ENCODE measurements at places on chromosomes 11 and 22.

- DNase-seq: no peak
These were observed 62.6 kb upstream of the PHF21A start for GRCh38 chr11:46183819-46184218.

DNA sequence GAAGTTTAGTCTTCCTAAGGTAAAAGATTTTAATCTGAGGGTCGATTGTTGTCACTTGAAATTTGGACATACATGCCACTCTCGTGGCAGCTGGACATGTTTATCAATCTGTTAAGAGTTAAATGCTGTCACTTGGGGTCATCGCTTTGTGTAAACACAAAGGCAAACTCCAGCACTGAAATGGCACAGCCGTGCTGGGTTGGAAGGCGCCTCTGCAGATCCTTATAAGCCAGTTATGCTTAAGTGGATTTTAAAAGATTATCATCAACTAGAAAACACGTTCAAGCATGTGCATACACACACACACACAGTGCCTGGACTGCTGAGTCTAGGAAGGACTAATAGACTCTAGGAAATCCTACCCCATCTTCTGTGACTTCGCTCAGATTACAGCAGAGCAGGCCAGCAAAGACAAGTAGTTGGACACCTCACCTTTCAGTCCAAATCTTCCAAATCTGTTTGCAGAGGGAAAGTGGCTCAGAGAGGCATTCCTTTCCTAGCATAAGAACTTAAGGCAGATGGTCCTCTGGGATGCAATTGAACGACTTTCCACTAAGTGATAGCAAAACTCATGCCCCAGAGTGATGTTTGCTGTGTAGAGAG, 83.7 kb downstream of the CACNG2 start:
- no peak for DNase-seq

DNA sequence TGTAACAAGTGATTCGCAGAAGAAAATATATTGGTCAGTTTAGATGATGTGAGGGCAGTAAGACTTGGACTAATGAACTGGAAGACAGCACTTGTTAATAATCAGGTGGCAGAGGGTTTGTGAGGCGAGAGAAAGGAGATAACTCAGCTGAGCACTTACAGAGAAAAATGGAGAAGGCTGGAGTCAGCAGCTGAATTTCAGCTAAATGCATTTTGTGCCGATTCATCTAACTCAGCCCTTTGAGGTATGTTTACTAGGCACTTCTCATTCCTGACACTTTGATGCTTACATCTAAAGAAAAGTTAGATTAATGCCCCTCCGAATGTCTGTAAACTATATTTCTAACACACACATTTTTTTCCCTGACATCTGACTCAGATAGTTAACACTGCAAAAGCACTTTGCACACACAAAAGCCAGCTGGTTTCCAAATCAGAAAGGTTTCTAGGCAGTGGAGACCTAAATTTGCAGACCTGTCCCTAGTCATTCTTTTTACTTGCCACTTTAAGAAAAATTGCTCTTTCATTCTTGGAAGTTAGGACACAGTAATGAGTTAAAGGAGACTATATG, 859.5 kb upstream of the CCDC90B start:
- no peak for DNase-seq

- DNase-seq: no peak
These were observed 3.0 kb upstream of the ANKK1 start for GRCh38 chr11:113384551-113384950.

- DNase-seq: no peak
These were observed 19.1 kb downstream of the PPFIA1 start for GRCh38 chr11:70289582-70289981.

GRCh38 chr11:43130616-43131015, 181.2 kb upstream of the API5 start:
- DNase-seq: no peak

DNA sequence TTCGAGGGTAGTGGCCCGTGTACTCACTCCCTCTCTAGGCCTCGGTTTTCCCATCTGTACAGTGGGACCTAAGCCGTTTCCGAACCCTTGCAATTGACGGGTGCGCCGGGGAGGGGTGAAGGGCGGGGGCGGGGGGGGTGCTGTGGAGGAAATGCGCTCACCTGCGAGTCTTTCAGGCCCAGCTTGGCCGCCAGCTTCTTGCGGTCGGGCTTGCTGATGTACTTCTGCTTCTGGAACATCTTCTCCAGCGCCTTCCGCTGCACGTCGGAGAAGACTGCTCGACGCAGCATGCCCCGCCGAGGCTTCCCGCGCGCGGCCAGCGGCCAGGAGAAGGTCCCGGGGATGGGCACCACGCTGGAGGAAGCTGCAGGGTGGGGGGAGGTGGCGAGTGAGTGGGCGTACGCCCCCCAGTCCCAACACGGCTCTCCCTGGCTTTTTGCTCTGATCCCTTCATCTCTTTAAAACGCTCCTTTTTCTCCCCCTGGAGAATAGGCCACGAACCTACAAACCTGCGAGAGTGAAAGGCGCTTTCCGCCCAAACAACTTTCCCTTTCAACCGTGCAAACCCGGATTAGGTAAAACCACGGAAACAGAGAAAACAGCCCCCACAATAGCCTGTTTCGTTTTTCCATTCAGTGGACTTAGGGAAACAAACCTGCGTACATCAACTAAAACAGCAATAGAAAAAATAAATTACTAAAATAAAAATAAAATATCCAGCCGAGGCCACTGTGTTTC, 3.2 kb downstream of the DBX1 start:
- DNase-seq: no peak

DNA sequence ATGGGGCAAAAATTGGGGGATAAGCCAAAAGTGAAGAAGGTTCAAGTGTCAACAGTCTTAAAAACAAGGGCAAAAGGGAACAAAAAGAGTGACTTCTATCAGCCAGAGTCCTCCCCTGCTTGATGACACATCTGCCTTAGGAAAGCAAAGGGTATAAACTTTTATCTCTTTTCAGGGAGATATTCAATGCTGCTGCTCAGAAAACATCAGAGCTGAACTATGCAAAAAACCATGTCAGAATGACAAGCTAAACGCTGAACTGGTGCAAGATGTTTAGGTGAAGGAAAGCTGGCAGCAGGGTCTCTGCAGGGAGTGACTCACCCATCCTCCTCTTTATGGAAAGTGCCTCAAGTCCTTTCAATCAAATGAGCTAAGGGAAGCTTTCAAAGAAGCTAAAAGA, 24.7 kb downstream of the ALG9 start:
- no peak for DNase-seq

DNA sequence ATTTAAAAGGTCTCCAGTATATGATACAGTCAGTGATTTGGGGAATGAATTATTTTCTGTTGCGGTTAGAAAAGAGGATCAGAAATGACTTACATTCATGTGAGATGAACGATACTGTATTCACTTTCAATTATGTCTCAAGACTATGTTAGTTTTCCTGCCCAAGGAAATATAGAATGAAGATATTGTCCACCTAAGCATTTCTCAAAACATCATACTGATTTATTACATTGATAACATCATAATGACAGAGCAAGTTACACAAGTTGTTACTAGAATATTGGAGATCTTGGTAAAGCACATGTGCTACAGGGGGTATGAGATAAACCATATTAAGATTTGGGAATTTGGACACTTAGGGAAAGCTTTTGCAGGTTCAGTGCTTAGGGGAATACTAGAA, 67.8 kb upstream of the OR9G4 start:
- DNase-seq: no peak

DNA sequence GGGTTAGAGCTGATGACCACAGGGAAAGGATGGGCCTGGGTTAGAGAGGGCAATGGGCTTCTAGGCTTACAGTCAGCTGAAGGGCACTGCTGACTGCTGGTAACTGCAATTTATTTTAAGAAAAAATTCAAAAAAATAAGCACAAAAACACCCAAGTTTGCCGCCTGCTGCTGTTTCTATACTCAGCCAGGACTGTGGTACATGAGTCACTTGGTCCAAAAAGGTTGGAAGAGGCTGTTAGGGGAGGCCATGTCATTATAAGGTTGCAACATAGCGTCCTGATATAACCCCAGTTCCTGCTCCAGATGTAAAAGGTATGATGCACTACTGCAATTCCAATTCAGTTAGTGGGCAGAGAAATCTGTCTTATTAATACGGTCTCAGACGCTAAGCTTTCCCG, 98.9 kb downstream of the ETS1 start:
- no peak for DNase-seq

DNA sequence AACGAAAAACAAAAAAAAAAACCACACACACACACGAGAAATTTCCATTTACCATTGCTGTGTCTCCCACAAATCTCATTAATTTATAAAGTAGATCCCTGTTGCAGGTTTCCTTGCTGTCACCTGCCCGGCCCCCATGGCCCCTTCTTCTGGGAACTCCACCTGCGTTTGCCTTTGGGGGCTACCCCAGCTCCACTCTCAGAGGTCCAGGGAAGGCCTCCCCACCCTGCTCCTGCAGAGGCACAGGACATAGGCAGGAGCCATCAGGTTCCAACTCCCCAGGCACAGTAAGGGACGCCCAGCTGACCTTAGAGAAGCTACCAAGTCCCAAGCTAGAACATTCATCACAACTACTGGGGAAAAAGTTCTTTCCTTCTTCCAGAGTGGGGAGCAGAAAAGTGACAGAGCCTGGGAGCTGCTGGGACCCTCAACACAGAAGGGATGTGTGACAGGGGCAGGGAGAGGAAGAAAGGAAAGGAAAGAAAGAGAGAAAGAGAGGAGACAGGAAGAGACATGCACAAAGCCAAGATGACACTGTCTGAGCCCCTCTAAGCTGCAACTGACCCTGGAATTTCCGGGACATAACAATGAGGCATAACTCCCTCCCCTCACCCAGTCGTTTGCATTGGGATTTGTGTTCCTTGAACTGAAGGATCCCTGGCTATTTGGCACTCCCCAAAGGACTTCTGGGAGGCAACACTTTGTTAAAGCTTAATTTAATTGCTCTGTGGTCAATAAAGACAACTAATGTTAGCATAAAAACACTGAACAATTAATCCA, 175.7 kb downstream of the SHANK2 start:
- no peak for DNase-seq

DNA sequence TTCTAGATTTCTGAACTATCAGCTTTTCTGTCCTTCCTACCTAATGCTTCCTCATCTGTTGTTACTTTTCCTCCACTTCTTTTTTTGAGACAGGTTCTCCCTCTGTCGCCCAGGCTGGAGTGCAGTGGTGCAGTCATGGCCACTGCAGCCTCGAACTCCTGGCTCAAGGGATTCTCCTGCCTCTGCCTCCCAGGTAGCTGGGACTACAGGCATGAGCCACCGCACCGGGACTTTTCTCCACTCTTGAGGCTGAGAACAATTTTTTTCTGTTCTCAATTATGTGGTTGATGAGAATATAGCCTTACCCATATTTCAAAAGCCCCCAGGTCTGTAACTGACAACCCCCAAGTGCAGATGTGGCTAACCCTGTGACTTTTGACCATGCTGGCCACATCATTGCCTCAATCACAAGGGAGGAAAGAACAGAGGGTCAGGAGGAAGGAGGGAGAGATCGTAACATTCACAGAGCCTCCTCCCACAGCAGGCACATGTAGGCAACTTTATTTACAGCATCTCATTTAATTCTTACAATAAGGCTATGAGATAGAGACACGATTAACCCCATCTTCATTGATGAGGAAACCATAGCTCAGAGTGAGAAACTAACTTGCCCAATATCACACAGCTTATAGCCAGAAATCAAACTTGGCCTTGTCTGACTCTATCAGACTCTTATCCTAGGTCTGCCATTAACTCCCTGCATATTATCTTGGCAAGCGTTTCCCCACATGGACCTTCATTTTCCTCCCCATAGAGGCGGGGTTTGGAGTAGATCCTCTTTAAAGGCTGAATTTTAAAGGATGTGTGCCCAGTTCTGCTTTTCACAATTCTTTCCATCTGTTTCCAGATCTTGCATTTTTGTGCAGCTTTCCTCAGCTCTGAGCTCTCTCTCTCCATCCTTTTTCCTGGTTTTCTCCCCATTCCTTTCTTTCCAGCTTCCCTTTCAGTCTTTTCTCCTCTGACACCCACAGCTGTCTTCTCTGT, 9.6 kb downstream of the POU2F3 start:
- no peak for DNase-seq

DNA sequence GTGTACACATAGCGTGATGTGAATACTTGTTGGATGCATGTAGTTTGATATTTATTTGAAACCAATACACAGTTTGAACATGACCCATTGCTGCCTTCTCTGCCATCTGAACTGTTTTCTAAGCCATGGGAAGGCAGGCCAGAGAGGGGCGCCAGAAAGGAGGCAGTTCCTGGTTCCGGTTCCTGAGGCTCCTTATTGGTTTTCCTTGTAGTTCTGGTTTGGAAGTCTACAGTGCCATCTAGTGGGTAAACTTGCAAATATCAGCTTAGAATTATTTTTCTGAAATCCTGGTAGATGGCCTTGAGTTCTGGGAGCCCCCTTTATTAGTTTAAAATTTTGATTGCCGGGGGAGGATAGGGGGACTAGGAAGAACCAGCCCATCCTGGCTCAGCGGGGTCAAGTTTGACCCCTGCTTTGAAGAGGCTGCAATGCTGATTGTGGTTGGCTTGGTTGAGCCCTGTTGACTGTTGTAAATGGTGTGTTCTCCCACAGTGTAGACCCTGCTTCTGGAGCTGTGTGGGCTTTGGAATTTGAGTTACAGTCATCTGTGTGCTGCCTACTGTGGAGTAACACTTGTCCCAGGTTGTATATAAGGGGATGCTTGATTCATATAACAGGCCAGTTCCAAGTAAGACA, 48.4 kb downstream of the GRAMD1B start:
- no peak for DNase-seq

DNA sequence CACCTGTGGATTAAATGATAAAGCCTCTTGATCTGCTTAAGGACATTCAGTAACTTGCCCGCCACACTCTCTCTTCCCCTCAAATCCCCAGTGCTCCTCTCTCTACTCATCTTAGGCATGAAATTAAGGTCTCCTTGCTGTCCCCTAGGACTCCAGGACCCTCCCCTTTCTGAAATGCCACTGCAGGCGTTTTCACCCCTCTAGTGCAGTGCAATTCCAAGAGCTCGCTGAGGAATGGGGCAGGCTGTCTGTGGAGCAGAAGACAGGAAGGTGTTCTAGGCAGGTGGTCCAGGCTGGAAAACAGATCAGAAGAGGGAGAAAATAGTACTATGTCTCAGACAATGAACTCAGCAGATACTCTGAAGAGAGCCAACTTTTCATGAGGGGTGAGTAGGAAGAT, 55.8 kb upstream of the ARHGAP42 start:
- DNase-seq: no peak

DNA sequence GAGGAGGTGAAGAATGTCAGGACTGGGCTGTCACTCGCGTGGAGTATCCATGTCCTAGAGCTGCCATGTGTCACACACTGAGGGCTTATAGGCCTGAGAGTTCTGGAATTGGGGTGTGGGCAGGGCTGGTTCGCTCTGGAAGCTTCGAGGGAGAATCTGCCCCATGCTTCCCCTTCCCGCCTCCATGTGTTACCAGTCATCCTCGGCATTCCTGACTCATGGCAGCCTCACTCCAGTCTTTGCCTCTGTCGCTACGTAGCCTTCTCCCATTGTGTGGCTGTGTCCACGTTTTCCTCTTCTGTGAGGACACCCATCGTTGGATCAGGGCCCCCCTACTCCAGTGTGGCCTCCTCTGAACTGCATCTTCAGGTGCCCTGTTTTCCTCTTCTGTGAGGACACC, 301.2 kb downstream of the TBC1D22A start:
- DNase-seq: no peak

- DNase-seq: no peak
These were observed 117.2 kb upstream of the IGLL5 start for GRCh38 chr22:22770280-22770871.
